ENCODE measurements at places on chromosomes 2 and 18. TPM values are rescaled to one million over a fixed set of nuclear protein-coding genes. Genes with fewer than 3 reads are reported as not detected.
A peak's percentile ranks its signal among the peaks of the same experiment; 100 is the strongest.

Gene ANO7
- 0.68 TPM for total RNA-seq

Gene CCL20
- 6.0 TPM for total RNA-seq

Gene PIEZO2
- 100.0 TPM for total RNA-seq

Gene HOXD12
- total RNA-seq: not detected

Gene IL18R1
- 5.3 TPM for total RNA-seq

Gene CBLN2
- total RNA-seq: 0.47 TPM

GRCh38 chr2:218754781-218755180 is 27.2 kb upstream of the CYP27A1 start:
- no peak for DNase-seq

DNA sequence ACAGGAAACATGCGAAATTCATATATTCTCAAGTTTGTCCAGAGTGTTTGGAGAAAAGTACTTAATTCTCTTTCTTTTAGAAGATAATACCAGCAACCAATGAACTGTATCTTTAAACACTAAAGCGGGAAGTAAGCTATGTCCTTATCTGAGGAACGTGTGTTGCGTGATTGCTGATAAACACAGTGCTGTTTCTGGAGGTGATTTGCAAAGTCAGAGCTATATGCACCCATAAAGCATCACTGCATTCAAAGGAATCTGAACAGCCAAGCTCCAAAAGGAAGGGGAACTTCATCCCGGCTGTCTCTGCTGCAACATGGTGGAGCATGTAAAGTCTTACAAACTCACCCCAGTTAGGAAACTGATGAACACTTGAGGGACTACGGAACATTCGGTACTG is 271.7 kb upstream of the FN1 start:
- no peak for DNase-seq

DNA sequence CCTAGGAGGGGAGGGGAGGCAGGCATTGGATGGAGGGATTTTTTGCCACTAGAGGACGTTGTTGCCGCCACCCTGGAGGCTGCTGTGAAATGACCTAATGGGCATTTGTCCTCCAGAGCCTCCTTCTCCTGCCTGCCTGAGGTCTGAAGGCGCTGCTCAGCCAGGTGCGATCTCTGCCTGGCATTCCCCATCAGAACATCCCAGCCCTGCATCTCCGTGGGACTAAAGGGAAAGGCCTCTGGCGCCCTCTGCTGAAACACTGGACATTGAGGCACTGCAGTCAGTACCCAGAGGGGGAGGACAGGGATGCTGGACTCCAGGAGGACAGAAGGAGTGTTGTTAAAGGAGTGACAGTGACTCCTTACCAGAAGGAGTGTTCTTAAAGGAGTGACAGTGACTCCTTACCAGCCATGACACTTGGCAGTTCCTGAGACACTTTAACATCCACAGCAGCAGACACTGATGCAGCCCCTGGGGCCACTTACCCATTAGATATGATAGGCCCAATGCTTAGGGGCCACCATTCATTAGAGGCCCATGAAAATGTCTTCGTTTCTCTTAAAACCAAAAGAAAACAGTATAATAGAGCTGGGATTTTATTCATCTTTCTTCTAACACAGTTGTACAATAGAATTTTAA is 17.0 kb downstream of the THNSL2 start:
- DNase-seq: peak; percentile 3

DNA sequence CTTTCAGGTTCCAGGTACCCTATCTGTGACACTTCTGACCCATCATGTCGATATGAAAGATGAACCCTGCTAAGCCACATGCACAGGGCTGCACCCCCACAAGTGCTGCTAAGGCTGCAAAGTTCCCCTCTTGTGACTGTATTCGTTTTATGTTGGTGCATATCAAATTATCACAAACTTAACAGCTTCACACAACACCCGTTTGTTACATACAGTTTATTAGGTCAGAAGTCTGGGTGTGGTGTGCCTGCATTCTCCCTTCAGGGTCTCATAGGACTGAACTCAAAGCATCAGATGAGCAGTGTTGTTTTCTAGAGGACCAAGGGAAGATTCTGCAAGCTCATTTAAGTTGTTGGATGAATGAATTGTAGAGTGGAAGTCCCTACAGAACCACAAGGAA is 199.4 kb downstream of the ANAPC1 start:
- DNase-seq: no peak

DNA sequence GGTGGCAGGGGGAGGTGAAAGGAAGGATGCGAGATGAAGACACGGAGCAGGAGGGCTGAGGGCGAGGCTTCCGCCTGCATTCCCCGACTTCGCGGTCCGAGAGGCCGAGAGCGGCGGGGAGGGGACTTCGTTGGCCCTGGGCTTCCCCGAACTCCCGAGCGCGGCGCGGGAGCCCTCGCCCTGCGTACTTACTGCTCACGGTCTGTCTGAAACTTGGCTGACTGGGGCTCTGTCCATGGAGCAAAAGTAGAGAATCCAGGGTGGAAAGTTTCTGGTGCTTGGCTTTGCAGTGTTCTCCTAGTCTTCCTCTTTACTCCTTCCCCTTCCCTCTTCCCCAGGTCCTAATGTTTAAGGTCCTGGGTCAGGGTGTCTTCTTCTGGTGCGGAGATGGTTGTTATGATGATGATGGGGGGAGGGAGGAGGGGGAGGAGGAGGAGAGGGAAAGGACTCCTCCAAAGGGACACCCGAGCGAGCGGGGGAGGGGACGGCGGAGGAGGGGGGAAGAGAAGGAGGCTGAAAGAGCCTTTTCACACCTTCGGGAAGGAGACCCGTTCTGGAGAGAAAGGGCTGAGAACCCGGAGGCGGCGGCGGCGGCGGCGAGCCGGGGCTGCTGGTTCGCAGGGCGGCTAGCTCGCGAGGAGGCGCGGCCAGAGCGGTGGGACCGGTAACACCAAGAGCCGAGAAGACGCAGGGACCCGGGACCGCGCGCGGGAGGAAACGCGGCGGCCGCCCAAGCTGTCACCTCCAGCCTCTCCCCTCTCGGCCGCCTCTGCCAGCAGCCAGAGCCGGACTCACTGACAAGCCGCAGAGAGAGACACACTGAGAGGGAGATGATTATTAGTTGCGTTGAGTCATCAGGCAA is at the start of gene SATB2:
SATB2 (minus strand) TSS at position 793 of the 862 bp plus-strand sequence. CDS start 1,902 bp downstream, outside the sequence.
- DNase-seq: no peak

DNA sequence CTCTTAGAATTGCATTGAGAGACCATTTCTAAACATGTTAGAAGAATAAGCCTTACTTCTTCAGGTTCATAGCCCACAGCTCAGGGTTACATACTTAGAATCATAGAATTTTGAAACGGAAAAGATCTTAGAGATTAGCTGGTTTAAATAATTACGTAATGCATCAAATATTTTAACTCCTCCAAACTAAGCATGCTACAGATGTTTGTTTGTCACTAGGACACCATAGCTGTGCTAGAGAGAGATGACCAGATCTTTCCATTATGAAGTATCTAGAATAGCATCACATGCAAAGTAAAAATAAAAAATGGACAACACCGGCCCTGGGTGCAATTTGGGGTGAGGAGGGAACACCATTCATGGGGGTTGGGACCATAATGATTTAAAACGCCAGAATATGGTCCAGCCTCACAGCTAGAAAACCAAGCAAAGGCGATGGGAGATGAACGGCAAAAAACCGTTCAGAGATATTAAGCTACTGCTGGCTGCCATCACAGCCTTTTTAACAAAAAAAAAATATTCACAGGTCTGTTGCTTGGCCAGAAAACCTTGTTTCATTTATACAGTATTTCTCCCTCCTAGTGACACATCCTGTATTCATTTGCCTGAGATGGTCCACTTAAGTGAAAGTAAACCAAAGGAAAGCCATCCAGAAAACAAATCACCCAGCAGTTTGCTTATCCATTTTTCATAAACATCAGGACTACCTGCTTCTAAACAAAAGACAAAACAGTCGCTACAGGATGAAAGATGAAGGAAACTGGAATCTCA is 94.2 kb downstream of the EPHA4 start:
- DNase-seq: no peak

DNA sequence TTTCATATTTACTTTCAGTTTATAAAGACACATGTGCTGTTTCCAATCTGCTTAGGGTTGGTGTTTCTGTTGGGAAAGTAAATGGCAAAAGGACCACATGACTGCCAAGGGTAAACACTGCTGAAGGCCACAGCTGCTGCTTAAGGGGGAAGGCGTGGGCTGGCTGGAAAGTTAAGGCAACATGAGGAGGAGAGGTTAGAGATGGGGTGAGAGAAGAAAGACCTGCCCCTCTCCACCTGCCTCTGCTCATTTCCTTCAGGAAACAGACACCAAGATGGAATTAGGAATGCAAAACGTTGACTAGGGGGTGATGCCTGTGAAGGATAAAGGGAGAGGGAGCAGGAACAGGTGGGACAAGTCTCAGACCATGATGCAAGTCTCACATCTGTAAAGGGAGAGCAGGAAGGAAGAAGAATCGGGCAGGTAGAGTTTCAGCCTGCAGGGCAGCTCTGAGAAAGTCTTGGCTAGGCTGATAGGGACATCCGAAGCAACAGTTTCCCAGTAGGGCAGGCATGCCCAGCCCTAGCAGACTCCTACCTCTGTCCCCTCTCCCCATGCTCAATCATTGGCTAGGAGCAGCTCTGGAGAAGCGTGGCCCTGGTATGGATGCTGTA is 86.0 kb downstream of the CDC42EP3 start:
- no peak for DNase-seq

DNA sequence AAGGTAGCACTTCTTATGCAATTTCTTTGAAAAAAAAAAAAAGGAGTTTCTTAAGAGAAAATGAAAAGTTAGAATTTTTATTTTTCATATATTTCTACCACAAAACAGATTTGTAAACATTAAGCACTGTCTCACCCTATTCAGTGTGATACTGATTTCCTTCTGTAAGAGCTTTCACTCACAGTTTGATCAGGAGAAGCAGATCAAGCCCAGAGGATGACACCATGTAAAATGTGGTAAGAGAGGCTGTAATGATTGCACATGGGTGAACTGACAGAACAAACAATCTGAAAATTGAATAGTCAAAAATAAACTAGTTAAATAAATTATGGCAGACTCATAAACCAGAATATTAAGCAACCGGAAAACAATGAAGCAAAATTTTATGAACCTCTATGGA is 54.5 kb downstream of the MEMO1 start:
- DNase-seq: no peak

GRCh38 chr2:16066261-16067036 is 126.1 kb downstream of the MYCN start:
- no peak for DNase-seq

DNA sequence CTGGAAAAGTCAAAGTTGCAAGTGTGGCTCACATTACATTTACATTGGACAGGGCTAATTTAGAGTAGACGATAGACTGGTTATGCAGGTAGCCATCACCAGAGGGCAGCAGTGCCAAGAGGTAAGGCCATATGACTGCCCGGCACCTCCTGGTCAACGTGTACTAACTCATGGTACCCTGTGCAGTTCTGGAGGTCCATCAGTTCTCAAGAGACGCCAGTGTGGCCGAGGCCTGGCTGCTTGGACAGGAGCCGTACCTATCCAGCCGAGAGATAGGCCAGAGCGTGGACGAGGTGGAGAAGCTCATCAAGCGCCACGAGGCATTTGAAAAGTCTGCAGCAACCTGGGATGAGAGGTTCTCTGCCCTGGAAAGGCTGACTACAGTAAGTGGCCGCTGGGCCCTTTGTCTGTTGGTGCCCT is 65.8 kb upstream of the EML6 start:
- DNase-seq: no peak

DNA sequence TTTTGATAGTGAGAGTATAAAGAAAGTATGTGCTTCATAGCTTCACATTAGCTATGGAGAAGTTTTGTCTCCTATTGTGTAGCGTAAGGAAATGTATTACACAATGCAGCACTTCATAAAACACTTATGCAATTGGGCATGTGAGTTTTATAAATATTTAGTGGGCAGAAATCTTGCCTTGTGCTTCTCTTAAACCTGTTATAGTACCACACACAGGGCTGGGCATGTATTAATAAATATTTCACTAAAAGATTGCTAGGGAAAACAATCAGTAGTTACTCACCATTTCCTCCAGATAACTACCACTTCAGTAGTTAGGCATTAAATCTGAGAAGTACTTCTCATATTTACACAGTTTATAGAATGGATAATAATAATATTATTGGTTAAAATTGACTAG is 1080.8 kb upstream of the PIK3C3 start:
- DNase-seq: no peak

DNA sequence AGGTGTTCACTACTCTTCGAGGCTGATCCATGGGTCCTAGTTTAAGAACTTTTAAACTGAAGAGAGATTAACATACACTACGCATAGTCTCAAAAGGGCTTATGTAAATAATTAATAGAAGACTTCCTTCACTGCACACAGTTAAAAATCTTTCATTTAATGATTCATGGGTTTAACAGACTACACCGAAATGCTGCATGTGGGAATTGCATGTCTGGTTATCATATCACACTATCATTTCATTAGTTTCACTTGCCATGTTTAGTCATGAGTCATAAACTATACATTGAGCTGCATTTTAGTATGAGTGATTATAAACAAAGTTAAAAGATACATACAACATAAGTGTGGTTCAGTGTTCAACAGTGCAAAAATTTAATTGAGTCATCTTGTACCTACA is 31.2 kb downstream of the GLS start:
- no peak for DNase-seq

DNA sequence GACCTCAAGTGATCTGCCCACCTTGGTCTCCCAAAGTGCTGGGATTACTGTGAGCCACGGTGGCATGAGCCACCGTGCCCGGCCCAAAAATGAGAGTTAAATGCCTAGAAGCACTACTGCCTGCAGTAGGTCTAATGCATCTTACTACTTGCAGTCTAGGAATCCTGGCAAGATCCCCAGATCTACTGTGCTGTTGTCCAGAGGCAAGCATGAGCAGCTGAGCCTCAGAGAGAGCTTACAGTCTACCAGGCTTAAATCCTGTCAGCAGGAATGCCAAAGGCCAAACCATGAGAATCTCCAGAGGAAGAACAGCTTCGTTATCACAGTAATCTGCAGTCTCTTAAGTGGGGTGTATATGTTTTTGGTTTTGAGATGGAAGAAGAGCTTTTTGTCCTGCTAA is 54.4 kb downstream of the XRCC5 start:
- no peak for DNase-seq

DNA sequence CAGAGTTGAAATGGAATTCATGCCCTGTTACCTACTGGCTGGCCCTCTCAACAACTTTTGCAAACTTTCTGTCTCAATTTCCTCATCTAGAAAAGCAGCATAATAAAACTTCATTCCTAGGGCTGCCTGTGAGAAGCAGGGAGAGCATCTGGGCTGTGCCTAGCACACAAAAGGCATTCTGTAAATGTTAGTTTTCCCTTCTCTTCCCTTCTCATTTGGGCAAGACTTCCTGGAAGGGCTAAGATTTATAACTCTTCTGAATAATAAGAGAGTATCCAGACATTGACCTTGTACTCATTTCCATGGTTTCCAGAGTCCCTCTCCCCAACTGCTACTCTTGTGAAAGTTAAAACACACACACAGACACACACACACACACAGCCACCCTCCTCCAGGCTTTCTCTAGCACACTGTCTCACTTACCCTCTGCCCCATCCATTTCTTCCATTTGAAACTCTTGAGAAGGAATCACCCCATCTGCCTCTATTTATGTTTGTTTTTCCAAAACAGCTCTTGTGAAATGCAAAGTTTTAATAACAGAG is 302.1 kb downstream of the SMAD2 start:
- DNase-seq: no peak

Measured in glomerular endothelial cell (primary cell).